ENCODE measurements at places on chromosomes 12 and 14. TPM values are rescaled to one million over a fixed set of nuclear protein-coding genes. Genes with fewer than 3 reads are reported as not detected.

RAB3IP gene
- total RNA-seq, result 13.5 TPM

GPRC5D gene
- not detected for total RNA-seq

GSG1 gene
- total RNA-seq, result 1.2 TPM

HOTAIR gene
- total RNA-seq, result 0.29 TPM

DPPA3 gene
- not detected for total RNA-seq

MYRFL gene
- total RNA-seq, result not detected

PPP4R4 gene
- total RNA-seq, result 0.48 TPM

DLGAP5 gene
- total RNA-seq, result 30.7 TPM

TPPP2 gene
- total RNA-seq, result not detected

C3AR1 gene
- total RNA-seq, result not detected

OTOGL gene
- total RNA-seq, result not detected

KLHL33 gene
- total RNA-seq, result 0.03 TPM

GLS2 gene
- total RNA-seq, result 0.18 TPM

PLEKHD1 gene
- total RNA-seq, result 0.05 TPM

SDR9C7 gene
- total RNA-seq, result not detected

ZC2HC1C gene
- 6.0 TPM for total RNA-seq

CD69 gene
- total RNA-seq, result not detected

MEG3 gene
- 34.5 TPM for total RNA-seq

NDUFA12 gene
- 134 TPM for total RNA-seq

HHIPL1 gene
- 0.28 TPM for total RNA-seq
